Psoas muscle (tissue), 8 donors: ENCODE measurements at places on chromosomes 5 and 9. TPM values are rescaled to one million over a fixed set of nuclear protein-coding genes. Genes with fewer than 3 reads are reported as not detected.

Gene DIRAS2
- polyA plus RNA-seq, result not detected

DNA sequence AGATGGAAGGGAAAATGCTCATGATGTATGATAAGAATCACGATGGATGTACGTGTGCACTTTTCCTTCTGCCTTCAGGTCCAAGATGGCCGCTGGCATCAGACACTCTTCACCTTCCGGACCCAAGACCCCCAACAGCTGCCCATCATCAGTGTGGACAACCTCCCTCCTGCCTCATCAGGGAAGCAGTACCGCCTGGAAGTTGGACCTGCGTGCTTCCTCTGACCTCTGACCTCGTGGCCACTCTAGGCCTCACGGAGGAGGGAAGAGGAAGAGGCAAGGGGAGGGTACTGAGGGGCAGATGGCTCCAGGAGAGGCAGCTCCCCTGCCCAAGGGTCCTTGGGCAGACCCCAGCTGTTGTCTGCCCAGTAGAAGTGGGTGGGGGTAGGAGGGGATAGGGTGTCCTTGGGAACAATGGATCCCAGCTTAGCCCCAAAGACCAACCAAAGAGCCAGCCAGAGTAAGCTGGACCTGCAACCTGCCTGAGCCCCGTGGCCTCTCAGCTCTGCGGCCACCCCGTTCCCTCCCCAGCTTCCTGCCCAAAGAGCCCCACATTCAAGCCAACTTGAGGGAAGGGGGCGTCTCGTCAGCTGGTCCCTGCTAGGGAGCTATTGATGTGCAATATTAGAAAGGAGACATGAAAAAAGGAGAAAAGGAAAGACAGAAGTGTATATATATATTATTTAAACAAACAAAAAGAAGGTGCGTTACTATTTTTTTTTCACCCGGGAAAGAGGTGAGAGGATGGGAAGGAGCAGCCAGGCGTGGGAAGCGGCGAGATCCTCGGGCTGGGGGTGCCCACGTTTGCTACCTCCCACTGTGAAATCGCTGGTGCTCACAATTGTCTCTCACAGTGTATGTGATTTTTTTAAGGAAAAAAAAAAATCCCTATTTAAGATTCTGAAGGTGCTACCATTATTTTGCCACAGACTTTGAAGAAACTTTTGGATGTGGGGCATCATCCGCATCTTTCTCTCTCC is 12.1 kb upstream of the ORM1 start:
- no peak for DNase-seq

Gene CCL27
- 0.14 TPM for polyA plus RNA-seq

Gene CNTFR
- polyA plus RNA-seq, result 97.4 TPM

- no peak for DNase-seq
Observed at GRCh38 chr9:109097146-109097545, 22.6 kb downstream of the TMEM245 start.

DNA sequence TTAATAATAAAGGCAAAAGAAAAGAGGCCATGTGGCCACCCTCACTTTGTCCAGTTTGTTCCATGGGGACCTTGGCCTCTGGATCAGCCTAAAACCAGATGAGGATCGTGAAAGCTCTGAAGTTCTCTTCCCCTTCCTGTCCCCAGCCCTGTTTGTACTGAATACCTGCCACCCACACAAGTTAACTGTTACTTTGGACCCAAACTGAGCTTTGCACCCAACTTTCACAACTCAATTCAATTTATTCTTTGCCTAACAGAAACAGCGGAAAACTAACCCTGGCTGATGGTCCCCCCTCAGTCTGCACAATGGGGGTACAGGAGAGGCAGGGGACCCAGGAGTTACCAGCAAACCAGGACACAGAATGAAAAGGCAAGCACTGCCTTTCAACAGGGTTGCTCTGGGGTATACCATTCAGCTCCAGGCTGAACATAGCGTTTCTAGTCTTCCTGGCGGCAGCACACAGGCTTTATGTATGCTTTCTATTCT is 28.2 kb downstream of the ABCA1 start:
- DNase-seq, result no peak

- DNase-seq, result no peak
Observed at GRCh38 chr5:75509956-75510355, 1.5 kb downstream of the CERT1 start.

Gene NOTCH1
- 1.8 TPM for polyA plus RNA-seq

Gene MARCHF3
- 22.0 TPM for polyA plus RNA-seq

Gene CAMK4
- 1.00 TPM for polyA plus RNA-seq
